ENCODE measurements at places on chromosomes 11 and 22.

- DNase-seq = no peak
These were observed 15.3 kb downstream of the RTN4RL2 start for GRCh38 chr11:57475671-57476046.

DNA sequence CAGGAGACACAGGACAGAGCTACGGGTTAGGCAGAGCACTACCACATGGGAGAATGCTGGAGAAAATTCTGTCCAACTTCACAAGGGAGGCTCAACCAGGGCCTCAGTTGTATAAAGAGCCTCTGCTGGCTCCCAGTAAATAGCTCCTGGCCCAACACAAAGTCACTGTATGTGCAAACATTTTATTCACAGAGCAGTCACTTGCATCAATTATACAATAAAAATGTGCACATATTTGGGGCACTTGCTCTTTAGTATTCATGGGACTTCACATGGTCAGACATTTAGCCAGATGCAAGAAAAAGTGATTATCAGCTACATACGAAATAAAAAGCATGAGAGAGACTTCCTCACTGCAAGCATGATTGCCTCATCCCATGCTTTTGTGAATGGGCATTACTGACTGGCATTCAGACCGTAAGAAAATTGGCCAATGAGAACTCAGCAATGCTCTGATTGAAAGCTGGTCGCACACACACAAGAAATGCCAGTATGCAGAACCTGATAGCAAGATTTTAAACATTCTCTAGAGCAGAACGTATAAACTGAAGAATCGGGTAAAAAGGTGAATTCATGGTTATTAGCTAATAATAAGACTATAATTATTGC is 39.4 kb downstream of the BLID start:
- DNase-seq = no peak

GRCh38 chr22:40571887-40572286 is 64.6 kb downstream of the MRTFA start:
- no peak for DNase-seq

- DNase-seq = no peak
These were observed 6.7 kb downstream of the DDI1 start for GRCh38 chr11:104043142-104043541.

DNA sequence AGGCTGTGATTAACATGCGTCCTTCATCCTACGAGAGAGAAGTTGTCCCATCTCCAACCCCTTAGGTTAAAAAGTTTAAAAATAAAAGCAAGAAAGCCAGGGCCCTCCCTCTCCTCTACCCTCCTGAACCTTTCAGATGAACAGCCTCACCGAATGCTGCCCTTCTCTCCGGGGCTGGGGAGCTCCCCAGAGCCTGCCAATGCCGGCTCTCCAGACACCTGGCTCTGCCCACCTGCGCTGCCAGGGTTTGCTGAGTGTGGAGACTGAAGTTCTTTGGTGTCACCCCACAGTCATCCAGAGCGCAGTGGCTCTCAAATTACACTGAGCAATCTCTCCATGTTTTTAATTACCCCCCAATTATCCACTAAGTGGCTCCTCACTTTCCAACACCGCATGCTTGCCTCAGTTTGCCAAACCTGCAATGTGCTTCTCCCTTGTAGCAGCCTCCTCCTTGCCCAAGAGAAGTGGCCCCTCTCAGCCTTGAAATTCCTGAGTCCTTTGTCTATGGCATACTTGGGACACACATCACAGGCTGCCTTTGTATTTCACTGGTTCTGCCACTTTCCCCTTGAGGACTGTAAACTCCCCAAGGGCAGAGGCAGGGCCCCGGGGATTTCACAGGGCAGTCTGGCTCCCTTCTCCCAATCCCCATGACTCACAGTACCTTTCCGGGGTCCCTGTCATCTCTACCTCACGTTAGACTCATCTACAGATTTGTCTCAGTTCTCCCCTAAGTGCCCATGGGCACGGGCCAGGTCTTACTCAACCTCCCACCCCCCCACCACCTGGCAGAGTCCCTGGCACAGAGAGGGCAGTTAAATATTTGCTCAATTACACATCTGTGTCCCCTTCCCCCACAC is 2.0 kb downstream of the MYH9 start:
- peak; percentile 72 for DNase-seq

- no peak for DNase-seq
These were observed 43.0 kb upstream of the ZBED5 start for GRCh38 chr11:10900681-10901415.

DNA sequence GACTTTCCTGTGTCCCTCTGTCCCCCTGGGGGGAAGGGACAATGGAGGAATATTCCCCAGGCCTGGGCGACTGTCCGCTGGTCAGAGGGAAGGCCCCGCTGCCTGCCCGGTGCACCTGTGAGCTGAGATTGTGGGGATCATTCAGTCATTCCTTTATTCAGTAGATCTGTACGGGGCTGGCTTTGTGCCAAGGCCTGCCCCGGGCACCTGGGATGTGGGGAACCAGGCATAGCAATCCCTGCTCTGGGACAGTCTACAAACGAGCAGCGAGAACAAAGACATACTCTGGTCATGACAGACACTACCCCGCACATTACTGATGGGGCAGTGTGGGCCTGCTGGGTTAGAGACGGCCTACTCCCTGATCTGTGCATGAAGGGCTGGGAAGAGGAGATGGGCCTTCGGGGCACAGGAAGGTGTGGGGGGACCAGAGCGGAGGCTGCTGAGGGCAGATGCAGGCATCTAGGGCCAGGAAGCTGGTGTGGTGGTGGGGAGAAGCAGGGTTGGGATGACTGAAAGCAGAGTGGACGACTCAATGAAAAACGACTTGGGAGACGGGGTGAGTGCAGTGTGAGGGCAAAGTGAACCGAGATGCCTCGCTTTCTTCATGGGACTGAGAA is 1.8 kb upstream of the MYO7A start:
- DNase-seq = no peak

- no peak for DNase-seq
These were observed 28.7 kb upstream of the RTL6 start for GRCh38 chr22:44526779-44527126.

GRCh38 chr11:1759151-1759850 is 4.4 kb downstream of the CTSD start:
- no peak for DNase-seq

DNA sequence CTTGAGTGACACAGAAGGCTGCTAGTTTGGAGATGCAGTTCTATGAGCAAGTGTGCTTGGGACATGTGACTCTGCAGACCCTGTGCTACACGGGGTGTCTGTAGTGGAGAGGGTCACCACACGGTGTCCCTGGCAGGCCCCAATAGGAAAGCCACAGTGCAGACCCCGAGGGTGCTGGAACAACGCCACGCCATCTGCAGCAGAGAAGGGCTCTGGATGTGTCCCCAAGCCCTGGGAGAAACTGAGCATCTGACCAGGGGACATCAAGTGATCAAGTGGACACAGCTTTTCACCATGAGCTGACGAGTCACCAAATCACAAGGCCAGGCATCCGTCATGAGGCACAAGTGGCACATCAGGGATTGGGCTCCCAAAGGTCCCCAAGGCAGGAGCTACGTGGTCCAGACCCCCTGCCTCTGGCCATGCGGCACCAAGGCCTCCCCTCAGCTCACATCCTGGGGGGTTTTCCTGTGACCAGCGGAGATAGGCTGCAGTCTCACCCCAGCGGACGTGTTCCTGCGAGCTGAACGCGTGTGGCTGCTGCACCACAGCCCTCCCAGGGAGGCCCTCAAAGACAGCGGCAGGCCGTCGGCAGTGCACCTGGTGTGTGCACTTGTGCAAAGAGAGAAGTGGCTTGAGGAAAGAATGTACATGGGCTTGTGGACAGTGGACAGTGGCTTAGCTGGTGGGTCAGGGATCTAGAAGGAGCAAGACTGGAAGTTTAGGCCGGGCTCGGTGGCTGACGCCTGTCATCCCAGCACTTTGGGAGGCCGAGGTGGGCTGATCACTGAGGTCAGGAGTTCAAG is 96.7 kb downstream of the RPS6KA4 start:
- no peak for DNase-seq

GRCh38 chr22:17945888-17946648 is 78.3 kb downstream of the MICAL3 start:
- no peak for DNase-seq

DNA sequence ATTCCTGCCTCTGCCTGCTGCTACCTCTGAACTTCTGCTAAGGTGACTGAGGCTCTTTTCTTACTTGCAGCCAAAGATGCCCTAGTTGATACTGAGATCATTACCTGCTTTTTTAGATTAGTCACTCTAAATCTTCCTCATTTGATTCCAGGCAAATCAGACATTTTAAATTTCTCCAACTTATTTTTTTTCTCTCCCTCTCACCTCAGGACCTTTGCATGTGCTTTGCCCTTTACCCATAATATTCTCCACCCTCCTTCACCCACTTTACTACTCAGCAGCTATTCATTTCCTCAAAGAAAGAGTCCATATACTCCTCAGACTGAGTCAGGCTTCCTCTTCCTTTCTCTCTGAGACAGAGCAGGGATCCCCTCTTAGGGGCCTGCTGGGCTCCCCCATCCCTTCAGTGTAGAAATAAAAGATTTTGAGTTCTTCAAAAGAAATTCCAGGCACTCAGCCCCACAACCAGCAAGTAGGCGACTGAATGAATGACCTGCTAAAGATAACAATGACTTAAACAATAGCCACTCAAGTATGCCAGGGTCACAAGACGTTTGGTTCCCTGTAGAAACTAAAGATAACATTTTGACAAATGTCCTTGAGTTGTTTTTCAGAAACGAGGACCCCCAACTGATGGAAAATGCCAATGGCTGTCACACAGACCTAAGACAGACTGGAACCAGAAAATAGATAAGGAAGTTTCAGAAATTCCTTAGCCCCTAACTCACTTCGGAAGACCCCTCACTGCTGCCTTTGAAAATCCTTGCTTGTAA is 104.2 kb downstream of the MTNR1B start:
- DNase-seq = no peak

- no peak for DNase-seq
These were observed 938 bp downstream of the FXYD6 start for GRCh38 chr11:117875382-117876058.

- no peak for DNase-seq
These were observed at the start of the genes BSCL2 and GNG3 for GRCh38 chr11:62707277-62707861. TSS of gene BSCL2 (minus strand) at chr11:62707424. CDS start at chr11:62707195, 229 bp downstream. TSS of gene GNG3 (plus strand) at chr11:62707676. CDS start at chr11:62708296, 620 bp downstream.

DNA sequence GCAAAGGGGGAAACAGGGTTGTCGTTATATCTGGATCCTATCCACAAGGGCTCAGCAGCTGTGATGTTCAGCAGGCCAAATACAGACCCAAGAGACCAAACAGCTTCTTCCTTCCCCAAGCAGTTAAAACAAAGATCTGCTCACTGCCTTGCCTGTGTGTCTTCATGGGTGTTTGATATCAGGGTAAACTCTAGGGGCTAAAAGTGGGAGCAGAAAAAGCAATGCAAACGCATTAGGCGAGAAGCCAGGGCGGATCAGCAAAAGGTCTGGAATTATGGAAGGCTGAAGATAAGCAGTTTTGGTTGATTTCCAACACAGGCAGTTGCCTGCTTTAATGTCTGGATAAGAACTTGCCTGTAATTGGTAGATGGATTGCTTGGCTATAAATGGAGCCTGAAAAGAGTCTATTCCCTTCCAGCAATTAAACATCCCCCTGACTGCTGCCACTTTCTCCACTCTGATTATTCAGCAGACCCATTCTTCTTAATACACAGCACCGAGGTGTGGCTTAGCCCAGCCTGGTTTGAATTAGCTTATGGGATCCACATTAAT is 126.3 kb downstream of the COMMD9 start:
- no peak for DNase-seq

DNA sequence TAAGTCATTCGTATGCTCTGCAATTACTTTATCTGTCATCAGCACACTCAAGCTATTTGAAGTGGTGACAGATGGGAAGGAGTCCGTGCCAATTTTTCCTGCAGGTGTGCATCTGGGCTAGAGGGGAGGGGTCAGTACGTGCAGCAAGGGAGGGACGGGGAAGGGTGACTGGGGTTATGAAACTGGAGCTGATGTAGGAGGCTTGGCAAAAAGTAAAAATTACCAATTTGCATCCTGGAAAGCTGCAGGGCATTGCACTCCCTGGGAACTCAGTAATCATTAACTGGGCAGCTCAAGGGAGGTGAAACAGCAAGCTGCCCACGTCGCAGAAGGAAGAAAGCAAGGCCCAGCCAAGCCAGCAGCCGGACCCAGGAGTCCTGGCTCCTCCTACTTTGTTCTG is 87.1 kb upstream of the TMEM45B start:
- DNase-seq = no peak

GRCh38 chr11:47478651-47479329 is 29.9 kb upstream of the RAPSN start:
- DNase-seq = no peak

DNA sequence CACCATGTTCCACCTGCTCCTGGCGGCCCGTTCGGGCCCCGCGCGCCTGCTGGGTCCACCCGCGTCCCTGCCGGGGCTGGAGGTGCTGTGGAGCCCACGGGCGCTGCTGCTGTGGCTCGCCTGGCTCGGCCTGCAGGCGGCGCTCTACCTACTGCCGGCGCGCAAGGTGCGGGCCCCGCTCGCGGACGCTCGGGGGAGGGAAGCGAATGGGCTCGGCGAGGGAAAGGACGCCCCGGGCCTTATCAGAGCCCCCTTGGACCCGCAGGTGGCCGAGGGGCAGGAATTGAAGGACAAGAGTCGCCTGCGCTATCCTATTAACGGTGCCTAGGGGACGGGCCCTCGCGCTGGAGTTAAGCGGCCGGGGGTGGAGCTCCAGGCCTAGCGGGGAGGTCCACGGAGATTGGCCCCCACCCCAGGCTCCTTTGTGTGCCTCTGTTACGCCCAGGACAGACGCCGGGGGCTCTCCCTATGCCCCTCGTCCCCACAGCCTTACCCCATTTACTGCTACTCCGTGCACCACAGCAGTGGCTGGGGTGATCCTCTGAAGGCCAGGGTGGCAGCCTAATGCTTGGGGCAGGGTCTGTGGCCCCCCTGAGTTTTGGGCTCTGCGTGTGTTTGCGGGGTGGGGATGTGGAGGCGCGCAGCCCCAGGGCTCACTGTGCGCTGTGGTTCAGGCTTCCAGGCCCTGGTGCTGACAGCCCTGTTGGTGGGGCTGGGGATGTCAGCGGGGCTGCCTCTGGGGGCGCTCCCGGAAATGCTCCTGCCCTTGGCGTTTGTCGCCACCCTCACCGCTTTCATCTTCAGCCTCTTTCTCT is 1.1 kb downstream of the TM7SF2 start:
- peak; percentile 82 for DNase-seq

- no peak for DNase-seq
These were observed 12.0 kb downstream of the JAML start for GRCh38 chr11:118212781-118213191.

DNA sequence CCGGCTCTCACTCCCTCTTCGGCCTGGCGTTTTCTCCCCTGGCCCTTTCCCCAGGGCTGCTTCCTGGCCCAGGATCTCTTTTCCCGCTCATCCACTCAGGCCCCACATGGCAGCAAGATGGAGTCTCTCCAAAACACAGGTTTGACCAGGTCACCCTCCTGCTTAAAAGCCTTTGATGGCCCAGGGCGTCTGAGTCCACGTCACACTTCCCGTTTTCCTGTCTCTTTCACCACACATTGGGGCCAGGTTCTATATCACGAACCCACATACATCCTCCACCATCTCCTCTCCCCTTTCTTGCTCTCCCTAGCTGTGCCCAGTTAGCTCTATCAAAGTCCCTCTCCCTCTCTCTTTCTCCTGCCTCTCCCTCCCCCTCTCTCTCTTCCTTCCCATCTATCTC is 7.8 kb upstream of the LRRC32 start:
- no peak for DNase-seq
